ENCODE measurements at places on chromosomes 2 and 18.

- DNase-seq = no peak
Measured at GRCh38 chr2:212968284-212969081, 182.9 kb downstream of the IKZF2 start.

- DNase-seq = no peak
Measured at GRCh38 chr2:36951027-36951518, 15.3 kb downstream of the STRN start.

GRCh38 chr2:152504618-152505017 lies 169.6 kb downstream of the FMNL2 start:
- no peak for DNase-seq

DNA sequence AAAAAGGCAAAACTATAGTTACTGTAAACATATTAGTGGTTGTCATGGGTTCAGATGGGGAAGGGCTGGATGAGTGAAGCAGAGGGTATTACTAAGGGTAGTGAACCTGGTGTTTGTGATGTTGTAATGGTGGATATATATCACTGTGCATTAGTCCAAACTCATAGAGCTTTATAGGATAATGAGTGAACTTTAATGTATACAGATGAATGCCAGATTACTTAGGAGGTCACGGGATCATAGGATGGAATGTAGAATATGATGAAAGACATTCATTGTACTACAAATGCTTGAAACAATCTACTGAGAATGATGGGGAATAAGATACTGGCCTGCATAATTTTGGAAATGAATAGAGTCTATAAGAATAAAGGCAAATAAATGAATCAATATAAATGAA lies 226.7 kb upstream of the ZNF804A start:
- DNase-seq = no peak

- DNase-seq = no peak
Measured at GRCh38 chr2:64751286-64752260, 97.9 kb upstream of the SERTAD2 start.

- no peak for DNase-seq
Measured at GRCh38 chr18:78645216-78645615, 334.4 kb upstream of the SALL3 start.

DNA sequence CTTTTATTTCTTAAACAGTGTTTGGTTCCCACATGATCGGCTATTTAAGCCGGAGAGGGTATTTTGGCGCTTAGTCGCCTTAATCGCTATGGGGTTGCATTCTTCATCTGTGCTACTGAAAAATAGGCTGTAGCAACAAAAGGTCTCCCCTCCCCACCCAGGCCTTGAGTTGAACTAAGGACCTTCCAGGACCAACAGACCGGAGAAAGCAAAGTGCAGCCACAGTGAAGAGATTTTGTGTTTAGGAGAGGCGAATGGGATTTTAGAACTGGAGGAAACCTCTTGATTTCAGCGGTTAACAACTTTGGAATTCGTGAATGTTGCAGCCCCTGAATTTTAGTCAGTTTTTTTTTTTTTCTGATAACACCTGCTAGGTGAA lies 1.4 kb downstream of the ITGA6 start:
- no peak for DNase-seq

GRCh38 chr2:212227755-212228154 lies 310.8 kb downstream of the ERBB4 start:
- no peak for DNase-seq

GRCh38 chr2:134721596-134721995 lies 2.8 kb upstream of the TMEM163 start:
- DNase-seq = no peak

- no peak for DNase-seq
Measured at GRCh38 chr2:120403261-120403660, 57.3 kb downstream of the INHBB start.

DNA sequence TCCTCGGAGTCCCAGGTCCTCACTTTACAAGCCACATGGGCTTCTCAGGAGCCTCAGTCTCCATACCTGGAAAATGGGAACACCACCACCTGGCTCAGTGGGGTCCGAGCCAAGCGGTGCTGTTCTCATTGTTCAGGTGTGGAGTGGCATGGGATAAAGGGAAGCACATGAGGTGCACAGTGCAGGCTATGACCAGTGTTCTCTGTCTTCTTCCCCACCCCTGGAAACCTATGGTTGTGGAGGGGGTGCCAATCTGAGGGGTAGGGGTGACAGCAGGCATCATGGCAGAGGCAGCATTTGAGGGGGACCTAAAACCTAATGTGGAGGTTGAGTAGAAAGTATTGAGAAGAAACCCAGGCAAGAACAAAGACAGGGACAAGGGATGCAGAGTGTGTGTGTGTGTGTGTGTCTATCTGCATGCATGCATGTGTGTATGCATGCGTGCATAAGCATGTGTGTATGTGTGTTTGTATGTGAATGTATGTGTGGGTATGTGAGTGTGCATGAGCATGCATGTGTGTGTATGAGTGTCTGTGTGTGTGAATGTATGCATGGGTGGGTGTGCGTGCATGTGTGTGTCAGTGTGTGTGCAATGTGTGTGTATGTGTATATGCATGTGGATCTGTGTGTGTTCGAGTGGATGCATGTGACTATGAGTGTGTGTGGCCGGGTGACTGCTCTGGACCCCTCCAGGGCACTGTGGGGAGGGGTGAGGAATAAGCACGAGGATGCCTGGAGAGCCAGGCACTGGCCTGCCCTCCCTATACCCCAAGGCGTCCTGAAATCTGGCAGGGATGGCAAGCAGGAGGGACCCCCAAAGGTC lies 4.0 kb downstream of the KIF1A start:
- no peak for DNase-seq

DNA sequence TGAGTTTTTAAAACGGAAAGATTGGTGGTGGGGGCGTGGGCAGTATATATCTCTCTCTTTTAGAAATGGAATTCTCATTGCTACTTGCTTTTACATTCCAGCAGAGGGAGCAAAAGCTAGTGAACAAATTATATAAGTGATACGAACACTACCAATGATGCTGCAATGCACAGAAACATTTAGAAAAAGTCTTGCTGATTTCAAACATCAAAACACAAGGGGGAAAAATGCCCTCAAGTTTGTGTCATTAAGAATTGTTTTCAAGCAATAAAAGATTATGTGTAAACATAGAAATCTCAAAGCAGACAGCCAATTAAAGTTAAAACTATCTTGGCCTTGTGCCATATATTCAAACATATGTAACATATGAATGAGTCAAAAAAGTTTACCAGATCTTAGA lies 296.3 kb upstream of the KCNJ3 start:
- no peak for DNase-seq

DNA sequence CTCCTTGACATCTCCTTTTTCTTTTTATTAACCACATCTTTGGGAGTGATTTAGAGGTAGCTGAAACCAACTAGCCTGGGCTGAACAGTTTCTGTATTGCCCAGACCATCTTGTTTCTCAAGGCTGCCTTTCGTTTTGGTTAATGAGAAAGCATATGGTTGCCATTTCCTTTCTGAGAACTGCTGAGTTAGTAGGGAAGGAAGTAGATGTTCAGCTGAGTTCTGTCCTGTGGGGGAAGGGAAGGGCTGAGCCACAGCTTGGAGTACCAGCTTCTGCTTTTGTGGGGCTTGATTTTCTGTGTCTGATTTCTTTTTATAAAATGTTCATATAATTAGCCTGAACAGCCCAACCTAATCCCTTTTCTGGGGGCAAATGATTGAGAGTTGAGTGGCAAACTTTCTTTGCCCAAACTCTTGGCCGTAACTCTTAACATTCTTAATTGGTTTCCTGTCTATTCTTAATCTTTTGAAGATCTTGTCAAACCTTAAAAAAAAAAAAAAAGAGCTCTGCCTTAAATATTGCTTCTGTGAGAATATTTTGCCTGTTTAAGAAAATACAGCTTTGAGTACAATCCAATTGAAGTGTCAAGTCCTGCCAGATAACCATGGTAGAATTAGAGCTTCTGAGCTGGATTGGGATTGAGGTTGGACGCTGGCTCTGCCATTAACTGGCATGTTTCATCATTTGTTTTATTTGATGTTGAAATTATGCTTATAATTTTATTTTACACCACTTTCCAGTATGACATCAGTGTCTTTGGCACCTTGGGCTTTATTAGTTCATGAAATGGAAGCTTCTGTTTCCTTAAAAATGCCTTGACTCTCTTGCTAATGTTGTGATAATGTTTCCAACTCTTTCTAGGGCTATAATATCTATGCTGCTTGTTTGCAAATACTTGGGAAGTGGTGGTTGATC lies 1.9 kb upstream of the NABP1 start:
- peak; percentile 30 for DNase-seq

DNA sequence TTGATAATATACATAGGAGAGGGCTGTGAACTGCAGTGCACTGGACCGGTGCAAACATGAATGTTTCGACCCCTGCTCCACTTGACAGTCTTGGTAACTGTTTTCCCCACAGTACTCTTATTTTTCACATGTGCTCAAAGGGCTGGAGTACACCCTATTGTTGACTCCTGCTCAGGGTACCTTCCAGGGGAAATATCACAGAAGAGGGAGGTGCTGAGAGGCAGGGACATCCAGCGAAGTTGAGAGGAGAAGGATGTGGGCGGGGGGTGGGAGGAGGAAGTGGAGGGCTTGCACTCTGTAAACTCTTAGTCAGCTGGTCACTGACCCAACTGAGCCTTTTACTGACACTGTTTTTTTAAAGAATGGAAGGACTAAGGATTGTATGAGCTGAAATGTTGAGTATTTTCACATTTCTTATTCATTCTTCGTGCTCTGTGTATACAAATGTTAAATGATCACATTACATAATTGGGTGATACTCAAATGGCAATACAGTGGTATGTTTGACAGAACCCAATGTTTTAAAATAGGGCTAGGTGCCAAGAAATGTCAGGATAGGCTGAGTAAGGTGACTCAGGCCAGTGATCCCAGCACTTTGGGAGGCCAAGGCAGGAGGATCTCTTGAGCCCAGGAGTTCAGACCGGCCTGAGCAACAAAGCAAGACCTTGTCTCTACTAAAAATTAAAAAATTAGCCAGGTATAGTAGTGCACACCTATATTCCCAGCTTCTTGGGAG lies 10.0 kb downstream of the INPP4A start:
- no peak for DNase-seq

GRCh38 chr2:159589286-159589685 lies 27.1 kb downstream of the BAZ2B start:
- DNase-seq = no peak

- no peak for DNase-seq
Measured at GRCh38 chr2:137776697-137777096, 187.6 kb upstream of the HNMT start.

DNA sequence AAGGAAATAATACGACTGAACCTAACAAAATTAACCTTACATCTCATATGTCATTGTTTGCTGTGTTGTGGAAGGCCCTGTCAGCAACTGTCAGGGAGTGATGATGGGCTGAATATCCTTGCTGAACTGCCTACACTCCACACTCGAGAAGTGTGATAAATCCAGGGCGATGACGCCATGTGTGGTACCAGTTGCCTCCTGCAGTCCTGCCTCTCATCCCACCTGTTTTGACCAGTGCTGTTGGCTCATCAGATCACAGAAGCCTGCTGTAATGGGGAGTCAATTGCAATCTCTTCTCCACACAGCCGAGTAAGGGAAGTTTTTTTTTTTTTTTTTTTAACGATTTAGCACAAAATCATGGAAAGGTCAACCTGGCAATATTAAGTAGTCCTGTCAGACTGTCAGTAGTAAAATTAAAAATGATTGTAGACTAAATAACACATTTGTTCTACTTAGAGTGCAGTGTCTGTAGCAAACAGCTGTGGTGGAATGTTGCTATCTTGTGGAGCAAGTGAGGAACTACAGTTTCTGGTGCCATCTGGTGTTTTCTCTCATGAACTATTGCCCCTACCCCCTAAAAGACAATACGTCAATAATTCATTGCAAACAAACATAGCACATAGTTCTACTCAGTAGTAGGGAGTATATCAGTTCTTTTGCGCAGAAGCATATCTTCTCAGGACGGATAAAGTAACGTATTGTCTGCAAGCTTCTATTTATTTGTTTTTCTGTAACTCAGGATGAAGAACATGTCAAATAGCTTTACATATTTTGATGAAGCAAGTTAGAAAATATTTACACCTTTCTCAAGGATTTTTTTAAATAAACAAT lies 347.6 kb downstream of the CTNNA2 start:
- no peak for DNase-seq

GRCh38 chr2:101120124-101120996 lies 30.8 kb downstream of the TBC1D8 start:
- no peak for DNase-seq

GRCh38 chr2:180573951-180574350 lies 406.5 kb upstream of the UBE2E3 start:
- no peak for DNase-seq

DNA sequence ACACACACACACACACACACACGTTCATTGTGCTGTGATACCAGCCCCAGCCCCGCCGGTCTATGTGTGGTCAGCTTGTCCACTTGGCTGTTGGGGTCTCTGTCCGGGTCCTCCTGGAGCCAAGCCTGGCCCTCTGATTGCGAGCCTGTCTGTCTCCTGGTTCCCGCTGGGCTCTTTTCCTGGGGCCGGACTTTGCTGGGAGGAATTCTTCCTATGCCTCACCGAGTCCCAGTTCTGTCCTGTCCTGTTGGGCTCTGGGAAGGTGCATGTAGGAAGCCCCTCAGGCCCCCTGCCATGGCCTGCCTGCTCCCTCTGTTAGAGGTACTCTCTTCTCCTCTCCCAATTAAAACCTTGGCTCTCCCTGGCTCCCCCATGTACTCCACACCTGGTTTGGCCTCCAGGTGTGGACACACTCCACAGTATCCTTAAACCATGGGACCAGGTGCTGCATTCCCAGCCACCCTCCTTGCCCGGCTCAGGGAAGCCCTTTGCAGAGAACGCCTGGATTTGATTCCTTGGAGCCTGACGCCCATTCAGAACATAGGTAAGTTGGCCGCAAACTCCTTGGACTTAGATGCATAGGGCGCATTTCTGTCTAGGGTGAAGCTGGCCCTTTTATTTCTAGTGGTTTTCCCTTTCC lies 42.3 kb downstream of the CABLES1 start:
- no peak for DNase-seq

GRCh38 chr2:121649596-121650314 lies 493 bp upstream of the CLASP1 start:
- peak; percentile 89 for DNase-seq

DNA sequence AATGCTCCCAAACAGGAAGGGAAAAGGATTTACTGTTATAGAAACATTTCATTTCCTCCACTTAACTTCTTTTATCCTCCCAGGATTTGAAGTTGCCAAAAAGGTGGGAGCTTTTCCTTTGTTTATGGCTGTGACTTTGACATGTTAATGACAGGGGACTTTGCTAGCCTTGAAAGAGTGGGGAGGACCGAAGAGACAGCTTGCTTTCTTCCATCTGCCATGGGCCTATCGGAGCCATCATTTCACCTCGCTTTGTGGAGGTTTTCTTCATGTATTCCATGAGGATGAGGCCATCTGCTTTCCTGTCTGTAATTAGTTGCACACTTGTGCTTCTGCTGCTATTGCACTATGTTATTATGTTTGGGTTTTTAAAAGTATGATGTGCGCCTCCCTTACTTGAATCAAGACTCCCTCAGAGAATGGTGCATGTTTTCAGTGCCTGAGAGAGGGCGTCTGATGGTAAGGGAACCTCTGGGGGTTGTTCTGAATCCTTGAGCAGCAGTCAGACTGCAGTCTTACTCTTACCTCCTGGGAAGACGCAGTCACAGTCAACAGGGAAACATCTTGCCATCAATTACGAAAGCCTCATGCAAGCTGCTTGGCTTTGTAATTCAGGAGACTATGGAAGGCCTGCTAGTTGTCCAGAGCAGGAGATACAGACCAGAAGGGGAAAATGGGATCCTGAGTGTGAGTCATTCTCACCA lies 173.3 kb upstream of the MGAT5 start:
- no peak for DNase-seq

Measured in stimulated activated CD8-positive, alpha-beta memory T cell treated with anti-CD3 and anti-CD28 coated beads, Interleukin-15, amount 100 ng/mL, for 1 hour (primary cell).